Peyer's patch (tissue), 4 donors: ENCODE measurements at places on chromosomes 2 and 18. TPM values are rescaled to one million over a fixed set of nuclear protein-coding genes. Genes with fewer than 3 reads are reported as not detected.

The RTP5 gene
- 0.54 TPM for total RNA-seq

The ABCG5 gene
- 9.3 TPM for total RNA-seq

The RAD51AP2 gene
- not detected for total RNA-seq

The MAP3K19 gene
- total RNA-seq = not detected

DNA sequence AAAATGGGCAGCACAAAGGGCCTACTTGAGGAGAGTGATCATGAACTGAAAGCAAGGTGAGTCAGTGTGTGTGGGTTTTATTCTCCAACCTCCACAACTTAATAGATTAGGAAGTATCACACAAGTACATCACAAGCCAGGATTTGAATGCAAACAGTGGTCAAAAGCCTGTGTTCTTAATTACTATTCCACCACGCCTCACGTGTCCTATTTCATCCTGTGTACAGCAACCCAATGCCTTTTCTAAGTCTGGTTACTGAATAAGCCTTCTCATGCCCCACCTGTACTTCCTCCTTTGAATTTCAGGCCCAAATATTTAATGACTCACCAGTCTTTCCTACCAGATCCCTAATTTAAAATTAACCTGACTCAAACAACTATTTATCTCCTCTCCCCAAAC, 755.7 kb upstream of the SLC8A1 start:
- no peaks in the 10 kb centered on the region for H3K36me3 ChIP-seq
- no peak overlapping the region for H3K4me3 ChIP-seq
- no peaks in the 10 kb centered on the region for H3K27me3 ChIP-seq
- no peak for DNase-seq
- H3K4me1 ChIP-seq = no peaks in the 10 kb centered on the region

- no peaks in the 10 kb centered on the region for H3K27me3 ChIP-seq
- DNase-seq = no peak
- H3K36me3 ChIP-seq = no peaks in the 10 kb centered on the region
These were observed 247.9 kb upstream of the NT5C1B start for GRCh38 chr2:18837240-18837639.

- no peaks in the 10 kb centered on the region for H3K27me3 ChIP-seq
- H3K27ac ChIP-seq = no peak overlapping the region
- no peak for DNase-seq
- no peak overlapping the region for H3K4me3 ChIP-seq
These were observed 31.4 kb upstream of the TMEM177 start for GRCh38 chr2:119647440-119648169.

DNA sequence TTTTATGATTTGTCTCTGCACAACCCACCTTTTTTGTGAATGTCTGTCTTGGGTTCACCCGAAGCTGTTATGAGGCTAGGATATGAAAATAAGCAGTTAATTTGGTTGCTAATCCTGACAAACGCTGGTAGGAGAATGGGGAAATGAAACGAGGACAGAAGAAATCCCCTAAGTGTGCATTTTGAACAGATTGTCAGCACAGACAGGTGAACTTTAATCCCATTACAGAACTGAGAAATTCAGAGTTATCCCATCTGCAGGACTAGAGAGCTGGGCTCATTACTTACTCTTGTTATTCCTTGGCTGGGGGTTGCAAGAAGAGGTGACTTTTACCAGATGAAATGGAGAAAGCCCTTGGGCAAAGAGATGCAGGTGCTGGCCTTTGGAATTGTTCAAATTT, 123.3 kb upstream of the NYAP2 start:
- H3K4me3 ChIP-seq = no peak overlapping the region
- H3K4me1 ChIP-seq = no peaks in the 10 kb centered on the region
- H3K27ac ChIP-seq = no peak overlapping the region
- no peaks in the 10 kb centered on the region for H3K36me3 ChIP-seq
- DNase-seq = no peak
- no peaks in the 10 kb centered on the region for H3K27me3 ChIP-seq

DNA sequence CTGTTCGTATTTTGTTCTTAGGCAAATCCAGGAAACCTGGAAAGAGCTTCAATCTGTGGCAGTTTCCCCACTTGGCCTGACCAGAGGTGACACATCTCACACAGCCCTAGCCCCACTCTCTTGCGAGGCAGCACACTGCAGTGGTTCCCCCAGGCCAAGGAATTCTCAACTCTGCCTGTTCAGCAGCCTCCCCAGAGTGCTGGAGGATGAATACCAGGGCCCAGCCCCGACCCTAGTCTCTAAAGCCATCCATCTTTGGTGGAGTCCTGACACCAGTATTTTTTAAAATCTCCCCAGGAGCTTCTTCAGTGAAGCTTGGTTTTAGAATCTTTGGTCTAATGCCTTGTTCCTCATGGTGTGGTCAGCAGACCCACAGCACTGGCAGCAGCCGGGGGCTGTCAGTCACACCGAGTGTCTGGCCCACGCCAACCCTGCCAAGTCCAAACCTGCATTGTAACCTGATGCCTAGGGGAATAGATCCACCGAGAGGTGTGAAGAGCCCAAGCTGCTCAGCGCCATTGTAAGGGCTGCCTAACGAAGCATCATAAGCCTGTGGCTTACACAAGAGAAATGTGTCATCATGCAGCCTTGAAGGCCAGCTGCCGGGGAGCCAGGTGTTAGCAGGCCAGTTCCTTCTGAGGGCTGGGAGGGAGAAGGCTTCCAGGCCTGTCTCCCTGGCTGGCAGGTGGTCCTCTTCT, 428.7 kb upstream of the ID2 start:
- H3K36me3 ChIP-seq = no peaks in the 10 kb centered on the region
- H3K4me1 ChIP-seq = no peaks in the 10 kb centered on the region
- no peak for DNase-seq

- no peak for DNase-seq
- no peaks in the 10 kb centered on the region for H3K27me3 ChIP-seq
- H3K36me3 ChIP-seq = no peaks in the 10 kb centered on the region
- H3K4me1 ChIP-seq = no peaks in the 10 kb centered on the region
- H3K27ac ChIP-seq = no peak overlapping the region
These were observed 381.6 kb upstream of the TRIB2 start for GRCh38 chr2:12335131-12335530.

GRCh38 chr18:59062643-59063006, 77.1 kb upstream of the SEC11C start:
- no peak overlapping the region for H3K4me3 ChIP-seq
- no peaks in the 10 kb centered on the region for H3K4me1 ChIP-seq
- no peak for DNase-seq
- no peaks in the 10 kb centered on the region for H3K36me3 ChIP-seq
- H3K27ac ChIP-seq = no peak overlapping the region
- no peaks in the 10 kb centered on the region for H3K27me3 ChIP-seq

DNA sequence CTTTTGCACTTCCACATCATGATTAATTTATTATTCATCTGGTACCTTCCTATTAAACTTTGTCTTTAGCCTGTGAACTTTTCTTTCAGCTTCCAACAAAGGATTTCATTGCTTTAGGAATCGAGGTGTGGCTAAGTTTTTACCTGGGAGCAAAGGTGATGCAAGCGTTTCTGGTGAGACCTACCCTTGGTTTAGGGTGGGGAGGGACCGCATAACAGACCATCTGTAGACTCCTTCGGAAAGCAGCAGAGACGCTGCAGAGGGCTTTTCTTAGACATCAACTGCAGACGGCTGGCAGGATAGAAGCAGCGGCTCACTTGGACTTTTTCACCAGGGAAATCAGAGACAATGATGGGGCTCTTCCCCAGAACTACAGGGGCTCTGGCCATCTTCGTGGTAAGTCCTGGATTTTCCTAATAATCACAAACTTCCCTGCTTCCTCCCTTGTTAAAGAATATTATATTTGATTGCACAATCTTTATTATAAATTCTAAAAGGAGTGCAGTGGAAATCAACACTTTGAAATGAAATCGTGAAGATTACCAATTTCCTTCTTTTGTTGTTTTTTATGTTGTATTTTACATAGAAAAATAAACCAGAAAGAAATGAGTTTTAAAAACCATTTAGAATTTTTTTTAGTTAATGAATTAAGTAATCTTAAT, at the start of gene DSG3:
DSG3 (plus strand) TSS at position 212 of the 662 bp plus-strand sequence; CDS start at position 349, 137 bp downstream.
- H3K36me3 ChIP-seq = no peaks in the 10 kb centered on the region
- H3K4me1 ChIP-seq = no peaks in the 10 kb centered on the region
- H3K27me3 ChIP-seq = no peaks in the 10 kb centered on the region
- H3K4me3 ChIP-seq = peak within 1 kb of the TSS; percentile 41

GRCh38 chr2:137210039-137210438, 444.7 kb downstream of the THSD7B start:
- H3K27ac ChIP-seq = no peak overlapping the region
- no peaks in the 10 kb centered on the region for H3K4me1 ChIP-seq
- no peak overlapping the region for H3K4me3 ChIP-seq
- no peaks in the 10 kb centered on the region for H3K27me3 ChIP-seq
- DNase-seq = no peak
- H3K36me3 ChIP-seq = no peaks in the 10 kb centered on the region

DNA sequence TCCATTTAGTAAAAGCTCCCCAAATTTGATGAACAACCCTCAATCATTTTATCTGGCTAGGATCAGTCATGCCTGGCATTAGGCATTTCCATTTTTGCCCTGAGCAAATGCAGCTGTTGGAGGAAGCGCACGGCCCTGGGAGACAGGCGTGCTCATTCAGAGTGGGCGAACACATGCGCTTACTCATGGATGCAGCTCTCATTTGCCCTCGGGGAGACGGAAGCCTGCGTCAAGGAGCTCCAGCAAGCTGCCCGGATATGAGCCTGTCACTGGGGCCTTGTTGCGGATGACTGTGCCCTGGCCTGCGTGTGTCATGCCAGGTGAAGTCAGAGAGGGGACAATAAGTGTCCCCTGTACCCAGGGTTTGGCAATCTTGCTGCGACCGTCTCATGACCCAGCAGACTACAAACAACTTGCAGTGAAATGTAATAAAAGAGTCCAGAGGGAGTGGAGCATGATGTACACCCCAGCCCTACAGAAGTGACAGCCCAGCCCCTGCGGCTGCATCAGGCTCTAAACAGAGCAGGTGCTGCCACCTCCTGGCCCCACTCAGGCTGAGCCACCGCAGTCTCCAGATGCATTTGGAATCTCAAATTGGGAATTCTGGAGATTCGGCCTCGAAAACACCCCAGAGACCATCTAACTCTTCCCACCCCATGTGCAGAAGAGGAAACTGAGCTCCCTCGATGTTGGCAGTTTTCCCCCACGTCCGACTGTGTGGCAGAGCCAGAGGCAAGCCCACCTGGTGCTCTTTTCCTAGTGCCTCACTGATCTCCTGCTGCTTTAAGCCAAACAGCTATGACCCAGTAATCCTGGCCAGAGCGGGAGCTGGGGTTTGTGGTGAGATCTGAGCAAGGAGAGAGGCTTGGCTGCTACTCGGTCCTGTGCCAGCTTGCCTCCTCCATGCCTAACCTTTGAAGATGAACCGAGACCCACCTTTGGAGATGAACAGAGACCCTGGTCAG, 105.0 kb upstream of the ALK start:
- no peaks in the 10 kb centered on the region for H3K4me1 ChIP-seq
- no peaks in the 10 kb centered on the region for H3K36me3 ChIP-seq
- no peaks in the 10 kb centered on the region for H3K27me3 ChIP-seq
- H3K27ac ChIP-seq = no peak overlapping the region

- no peak overlapping the region for H3K4me3 ChIP-seq
- no peak for DNase-seq
- no peaks in the 10 kb centered on the region for H3K27me3 ChIP-seq
- H3K4me1 ChIP-seq = no peaks in the 10 kb centered on the region
- no peaks in the 10 kb centered on the region for H3K36me3 ChIP-seq
These were observed 70.3 kb upstream of the ZSWIM2 start for GRCh38 chr2:186919296-186919695.

GRCh38 chr2:47072018-47072691, 83.0 kb downstream of the STPG4 start:
- H3K4me3 ChIP-seq = no peak overlapping the region
- H3K27ac ChIP-seq = peak overlapping the region; percentile 85
- H3K4me1 ChIP-seq = peaks cover 40% of the 10 kb centered on the region
- H3K27me3 ChIP-seq = no peaks in the 10 kb centered on the region
- no peaks in the 10 kb centered on the region for H3K36me3 ChIP-seq
- DNase-seq = peak; percentile 73

DNA sequence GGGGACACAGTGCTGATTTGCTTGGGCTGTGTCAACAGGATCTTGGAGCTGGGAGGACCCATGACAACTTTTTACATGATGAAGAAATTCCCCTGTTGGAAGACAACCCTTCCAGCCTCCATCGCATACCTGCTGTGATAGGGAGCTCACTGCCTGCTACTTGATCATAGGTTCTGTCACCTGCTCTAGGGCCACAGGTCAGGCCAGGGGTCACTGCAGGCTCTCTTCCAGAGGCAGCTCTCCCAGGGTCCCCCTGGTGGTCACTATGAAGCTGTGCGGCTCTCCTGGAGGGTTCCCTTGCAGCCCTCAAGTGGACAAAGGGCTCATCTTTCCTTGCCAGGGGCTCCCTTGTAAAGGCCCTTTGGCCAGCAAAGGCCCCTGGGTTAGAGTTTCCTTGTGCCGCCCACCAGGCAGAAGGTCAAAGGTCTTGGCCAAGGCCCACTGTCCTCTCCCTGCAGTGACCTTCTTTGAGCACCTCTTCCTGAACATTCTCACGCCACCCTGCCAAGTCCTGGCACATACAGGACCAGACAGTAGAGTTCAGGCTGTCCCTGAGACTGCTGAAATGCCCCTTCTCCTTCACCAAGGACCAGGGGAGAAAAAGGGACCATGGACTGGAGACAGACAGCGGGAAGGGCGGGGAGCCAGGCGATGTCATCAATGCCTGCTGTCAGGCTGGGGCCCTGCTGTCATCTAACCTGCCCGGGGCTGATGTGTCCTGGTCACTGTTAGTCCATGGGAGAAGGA, 345.1 kb downstream of the DYSF start:
- no peak for DNase-seq
- no peaks in the 10 kb centered on the region for H3K36me3 ChIP-seq
- no peak overlapping the region for H3K4me3 ChIP-seq
- H3K27me3 ChIP-seq = no peaks in the 10 kb centered on the region

GRCh38 chr18:54203914-54204313, 20.6 kb downstream of the MBD2 start:
- no peaks in the 10 kb centered on the region for H3K36me3 ChIP-seq
- H3K27me3 ChIP-seq = no peaks in the 10 kb centered on the region
- no peak overlapping the region for H3K27ac ChIP-seq
- no peak overlapping the region for H3K4me3 ChIP-seq
